ENCODE measurements at places on chromosomes 2 and 18. TPM values are rescaled to one million over a fixed set of nuclear protein-coding genes. Genes with fewer than 3 reads are reported as not detected.

CPO gene
- total RNA-seq, result 0.83 TPM

KIAA2012 gene
- not detected for total RNA-seq

HDAC4 gene
- total RNA-seq, result 88.8 TPM

SPOPL gene
- total RNA-seq, result 40.6 TPM

ZSCAN30 gene
- 11.7 TPM for total RNA-seq

LRRC30 gene
- not detected for total RNA-seq

BBS5 gene
- 8.4 TPM for total RNA-seq

TAF1B gene
- 8.6 TPM for total RNA-seq

SIX2 gene
- 1.3 TPM for total RNA-seq

PLCD4 gene
- 2.6 TPM for total RNA-seq

ECEL1 gene
- 0.66 TPM for total RNA-seq

COLEC11 gene
- total RNA-seq, result 5.9 TPM

KATNAL2 gene
- total RNA-seq, result 5.0 TPM

CRYGC gene
- not detected for total RNA-seq

TBR1 gene
- total RNA-seq, result not detected

SNORC gene
- total RNA-seq, result 0.45 TPM

GPAT2 gene
- 8.4 TPM for total RNA-seq

ATP8B1 gene
- 18.3 TPM for total RNA-seq

SH2D6 gene
- total RNA-seq, result not detected

MYO5B gene
- 8.6 TPM for total RNA-seq

TGFA gene
- 0.84 TPM for total RNA-seq

All from esophagus muscularis mucosa (tissue), 4 donors.